ENCODE measurements at places on chromosomes 5 and 9. TPM values are rescaled to one million over a fixed set of nuclear protein-coding genes. Genes with fewer than 3 reads are reported as not detected.

PCDHGB4 gene
- 0.32 TPM for total RNA-seq

OR1Q1 gene
- total RNA-seq, result not detected

ARAP3 gene
- 7.0 TPM for total RNA-seq

ISCA1 gene
- 24.5 TPM for total RNA-seq

OR1J1 gene
- not detected for total RNA-seq

SCGB3A1 gene
- total RNA-seq, result not detected

CCDC69 gene
- 4.3 TPM for total RNA-seq

ABITRAM gene
- total RNA-seq, result 11.8 TPM

IL5 gene
- total RNA-seq, result not detected

SLC36A2 gene
- not detected for total RNA-seq

NOTCH1 gene
- 49.8 TPM for total RNA-seq
